NCI-H226 (cell line): ENCODE measurements at places on chromosomes 1 and 21.

DNA sequence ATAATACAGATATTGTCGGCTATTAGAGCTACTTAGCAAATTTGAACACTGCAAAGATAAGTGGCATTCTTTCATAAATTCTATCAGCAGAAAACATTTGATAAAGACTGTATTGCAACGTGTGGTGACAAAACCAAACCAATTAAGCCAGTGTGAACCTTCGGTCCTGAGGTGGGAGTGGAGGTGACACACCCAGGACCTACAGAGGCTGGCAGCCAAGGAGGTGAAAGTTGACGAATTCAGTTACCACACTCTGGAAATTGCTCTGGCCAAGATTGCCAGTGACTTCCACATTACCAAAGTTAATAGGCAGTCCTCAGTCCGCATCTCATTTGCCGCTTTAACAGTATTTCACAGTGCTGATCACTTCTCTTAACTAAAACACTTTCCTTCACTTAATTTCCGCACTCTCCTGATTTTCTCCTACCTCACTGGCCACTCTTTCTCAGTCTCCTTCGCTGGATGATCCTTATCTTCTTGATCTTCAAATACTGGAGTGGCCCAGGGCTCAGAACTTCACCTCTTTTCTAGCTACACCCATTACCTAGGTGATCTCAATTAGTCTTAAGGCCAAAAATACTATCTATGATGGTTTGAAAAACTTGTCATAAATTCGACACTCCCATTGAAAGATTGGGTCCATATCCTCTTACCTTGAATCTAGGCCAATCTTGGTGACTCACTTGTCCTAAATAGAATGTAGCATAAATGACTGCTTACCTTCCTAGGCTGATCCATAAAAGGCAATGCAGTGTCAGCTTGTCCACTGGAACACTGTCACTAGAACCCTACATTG lies 5.1 kb upstream of the CDC42BPA start:
- no peak for DNase-seq

DNA sequence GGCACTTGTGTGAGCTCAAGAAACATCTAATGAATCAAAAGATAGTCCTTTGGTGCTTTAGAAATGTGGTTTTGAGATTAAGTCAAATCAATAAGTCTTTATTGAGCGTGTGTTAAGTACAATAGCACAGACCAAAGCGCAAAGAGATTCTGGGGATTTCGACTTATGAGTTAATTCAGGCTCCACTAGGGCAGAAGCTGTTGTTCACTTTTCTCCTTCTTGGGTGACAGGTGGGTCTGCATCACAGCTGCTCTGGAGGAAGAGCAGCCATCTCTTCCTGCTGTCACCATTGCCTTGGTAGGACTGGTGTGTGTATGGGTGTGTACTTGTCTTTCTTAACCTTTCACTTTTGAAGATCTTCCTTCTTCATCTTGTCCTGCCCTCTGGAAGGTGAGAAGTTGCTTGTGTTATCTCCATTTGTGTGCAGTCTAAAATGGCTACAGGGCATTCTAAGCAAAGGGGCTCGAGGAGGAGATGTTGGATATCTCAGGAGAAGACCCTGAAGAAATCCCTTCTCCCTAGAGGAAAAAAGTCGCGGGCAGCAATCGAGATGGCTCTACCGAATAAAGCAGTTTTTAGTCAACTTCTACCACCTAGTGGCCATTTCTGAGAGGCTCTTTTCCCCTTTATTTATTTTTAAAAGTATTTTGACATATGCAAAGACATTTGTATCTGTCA lies 22.9 kb upstream of the DISC1 start:
- peak; percentile 6 for DNase-seq

DNA sequence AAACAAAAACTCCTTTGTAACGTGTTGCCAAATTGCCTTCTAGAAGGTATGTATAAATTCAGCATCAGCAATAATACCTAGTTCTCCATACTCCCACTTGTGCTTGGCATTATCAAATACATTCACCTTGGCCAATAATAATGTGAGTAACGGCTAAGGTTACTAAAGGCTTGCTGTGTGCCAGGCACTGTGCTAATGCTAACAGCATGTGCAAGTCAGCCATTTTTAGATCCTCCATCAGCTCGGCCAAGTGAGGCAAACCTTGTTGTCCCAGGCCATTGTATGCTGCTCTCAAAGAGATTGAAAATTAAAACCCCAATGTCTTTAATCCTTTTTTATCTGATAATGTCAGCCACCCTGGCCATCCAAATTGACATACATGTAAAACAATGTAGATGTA lies 48.1 kb downstream of the STYXL2 start:
- DNase-seq = no peak

GRCh38 chr1:227951624-227952373 lies 4.1 kb upstream of the WNT9A start:
- no peak for DNase-seq

- peak; percentile 14 for DNase-seq
These were observed 18.3 kb upstream of the VAMP3 start for GRCh38 chr1:7752512-7753417.

- no peak for DNase-seq
These were observed 2.8 kb upstream of the LIX1L start for GRCh38 chr1:145960468-145961108.

DNA sequence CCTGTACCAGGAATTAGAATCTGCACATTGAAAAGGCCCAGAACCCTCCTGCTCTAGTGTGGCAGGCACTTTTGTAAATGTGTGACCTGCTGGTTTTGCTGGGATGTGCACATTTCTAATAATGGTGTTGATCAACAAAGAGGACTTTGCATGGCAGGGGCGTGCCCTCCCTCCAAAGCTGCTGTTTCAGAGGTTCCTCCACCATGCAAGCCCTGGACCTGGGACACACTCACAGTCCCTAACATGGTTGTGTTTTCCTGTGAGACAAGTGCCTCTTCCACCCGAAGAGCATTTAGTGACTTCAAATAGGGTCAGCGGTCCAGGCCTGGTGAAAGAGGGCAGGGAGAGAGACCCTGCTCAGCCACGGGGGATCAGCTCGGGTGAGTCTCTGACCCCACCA lies 28.1 kb downstream of the TENT5C start:
- no peak for DNase-seq

GRCh38 chr1:169105087-169105433 lies 1.4 kb upstream of the ATP1B1 start:
- no peak for DNase-seq

DNA sequence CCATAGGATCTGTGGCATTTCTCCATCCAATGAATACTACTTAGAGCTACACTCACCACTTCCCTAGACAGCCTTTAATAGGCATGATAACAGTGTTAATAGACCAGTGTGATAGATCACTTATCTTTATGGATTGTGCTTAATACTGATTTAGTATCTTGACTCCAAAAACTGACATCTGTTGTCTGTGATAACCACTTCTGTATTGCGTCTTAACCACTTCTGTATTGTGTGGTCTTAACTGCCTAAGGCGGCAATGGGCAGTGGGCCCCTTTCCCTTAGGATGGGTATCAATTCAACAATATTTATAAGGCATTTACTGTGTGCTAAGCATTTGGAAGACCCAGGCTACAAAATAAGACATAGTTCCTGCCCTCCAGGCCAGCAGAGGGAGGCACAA lies 32.0 kb upstream of the RCAN3 start:
- no peak for DNase-seq

DNA sequence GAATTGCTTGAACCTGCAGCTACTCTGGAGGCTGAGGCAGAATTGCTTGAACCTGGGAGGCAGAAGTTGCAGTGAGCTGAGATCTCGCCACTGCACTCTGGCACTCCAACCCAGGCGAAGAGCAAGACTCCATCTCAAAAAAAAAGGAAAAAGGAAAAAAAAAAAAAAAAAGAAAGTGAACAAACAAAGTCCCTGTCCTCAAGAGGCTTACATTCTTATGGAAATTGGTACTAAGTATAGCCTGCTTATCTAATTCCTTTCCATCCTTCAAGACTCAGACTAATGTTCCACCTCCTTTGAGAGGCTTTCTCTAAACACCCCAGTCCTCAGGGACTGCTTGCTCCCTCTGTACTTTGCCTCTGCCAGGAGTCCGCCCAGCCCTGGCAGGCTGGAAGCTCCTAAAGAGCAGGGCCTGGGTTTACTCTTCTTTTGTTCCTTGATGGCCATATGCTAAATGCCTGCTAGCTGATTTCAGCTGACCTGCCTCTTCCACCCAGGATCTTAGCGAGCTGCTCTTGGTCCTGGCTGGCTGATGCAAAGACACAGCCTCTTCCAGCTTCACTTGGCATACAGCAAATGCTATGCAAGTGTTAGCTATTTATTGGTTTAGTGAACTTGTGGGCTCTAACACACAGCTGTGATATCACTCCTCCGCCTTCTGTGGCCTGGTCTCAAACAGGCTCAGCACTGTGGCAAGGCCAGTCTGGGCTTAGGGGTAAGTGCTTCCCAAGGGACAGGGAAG lies 9.8 kb downstream of the SLC9A1 start:
- no peak for DNase-seq

DNA sequence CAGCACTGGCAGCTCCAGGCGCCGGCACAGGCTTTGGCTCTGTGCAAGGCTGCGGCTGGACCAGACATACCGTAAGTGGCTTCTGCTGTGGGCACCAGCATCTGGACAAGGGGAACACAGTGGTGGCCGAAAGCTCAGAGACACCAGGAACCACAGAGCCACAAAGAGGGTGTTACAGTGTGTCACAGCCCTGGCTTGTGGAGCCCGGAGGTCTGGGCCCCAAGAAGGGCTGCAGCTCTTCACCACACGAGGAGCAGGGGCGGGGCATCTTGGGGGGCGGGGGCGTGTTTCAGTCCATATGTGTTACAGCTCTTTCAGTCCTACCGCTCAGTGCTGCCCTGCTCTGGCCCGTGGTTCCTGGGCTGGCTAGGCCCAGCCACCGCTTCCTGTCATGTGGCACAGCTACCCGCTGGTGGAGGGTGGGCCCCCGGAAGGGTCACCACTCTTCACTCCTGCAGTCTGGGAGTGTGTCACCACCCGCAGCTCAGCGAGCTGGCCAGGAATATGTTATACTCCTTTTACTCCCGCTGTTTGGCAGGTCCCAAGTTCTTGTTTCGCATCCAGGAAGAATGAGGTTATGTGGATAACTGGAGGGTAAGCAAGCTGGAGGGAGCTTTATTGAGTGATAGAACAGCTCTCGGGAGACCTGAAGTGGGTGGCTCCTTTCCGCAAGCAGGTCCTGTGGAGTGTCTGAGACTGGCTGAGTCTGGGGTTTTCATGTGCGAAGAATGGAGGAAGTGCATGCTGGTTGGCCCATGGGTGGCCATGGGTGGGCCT lies 3.3 kb upstream of the LSM10 start:
- no peak for DNase-seq

DNA sequence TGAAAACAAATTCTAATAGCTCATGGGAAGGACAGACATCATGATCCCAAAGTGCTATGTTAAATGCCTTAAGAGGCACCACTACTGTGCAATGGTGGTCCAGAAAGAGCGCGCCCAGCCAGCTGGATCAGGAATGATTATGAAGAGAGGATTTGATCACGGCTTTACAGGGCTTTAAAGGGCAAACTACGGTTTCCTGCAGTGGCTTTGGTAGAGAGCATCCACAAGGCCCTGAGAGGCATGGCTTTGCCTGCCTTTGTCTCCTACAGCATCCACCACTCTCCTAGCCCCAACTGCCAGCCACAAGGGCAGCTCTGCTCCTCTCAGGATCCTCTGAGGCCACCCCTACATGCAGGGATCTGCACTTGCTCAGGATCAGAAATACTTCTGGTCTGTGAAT lies 40.7 kb downstream of the ZNF281 start:
- no peak for DNase-seq

DNA sequence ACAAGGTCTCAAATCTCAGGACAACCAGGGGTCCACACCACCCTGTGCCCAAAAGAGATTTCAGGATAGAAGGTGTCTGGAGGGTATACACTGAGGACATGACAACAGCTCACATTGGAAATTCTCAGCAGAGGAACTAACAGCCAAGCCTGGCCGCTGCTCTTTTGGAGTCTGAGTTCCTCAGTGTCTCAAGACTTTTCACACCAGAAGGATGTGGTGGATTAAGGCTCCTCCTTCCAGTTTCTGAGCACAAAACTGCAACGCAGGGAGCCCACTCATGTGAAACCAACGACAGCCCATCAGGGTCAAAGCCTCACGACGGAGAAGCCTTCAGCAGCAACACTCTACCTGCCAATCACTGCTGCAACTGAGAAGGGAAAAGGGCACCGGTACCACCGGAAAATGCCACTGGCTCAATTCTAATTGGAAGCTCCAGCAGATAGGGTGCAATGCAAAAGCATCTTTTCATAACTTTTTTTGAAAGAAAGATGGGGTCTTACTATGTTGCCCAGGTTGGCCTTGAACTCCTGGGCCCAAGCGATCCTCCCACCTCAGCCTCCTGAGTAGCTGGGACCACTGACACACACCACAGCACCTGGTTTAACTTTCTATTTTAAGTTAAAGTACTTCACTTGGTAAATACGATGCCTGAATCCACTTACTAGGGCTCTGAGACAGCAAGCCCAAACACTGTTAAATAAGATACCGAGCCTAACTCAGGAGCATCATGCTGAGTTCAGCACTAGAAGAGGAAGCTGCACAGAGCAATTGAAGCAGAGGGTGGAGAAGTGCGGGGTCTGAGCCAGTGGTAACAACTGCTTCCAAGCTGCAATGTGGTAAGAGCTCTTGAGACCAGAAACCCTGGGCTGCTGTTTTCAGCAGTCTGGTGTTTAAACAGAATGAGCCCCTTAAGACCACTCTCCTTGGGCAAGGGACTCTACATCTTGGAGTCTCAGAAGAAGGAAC lies 7.8 kb downstream of the CAPZB start:
- no peak for DNase-seq

DNA sequence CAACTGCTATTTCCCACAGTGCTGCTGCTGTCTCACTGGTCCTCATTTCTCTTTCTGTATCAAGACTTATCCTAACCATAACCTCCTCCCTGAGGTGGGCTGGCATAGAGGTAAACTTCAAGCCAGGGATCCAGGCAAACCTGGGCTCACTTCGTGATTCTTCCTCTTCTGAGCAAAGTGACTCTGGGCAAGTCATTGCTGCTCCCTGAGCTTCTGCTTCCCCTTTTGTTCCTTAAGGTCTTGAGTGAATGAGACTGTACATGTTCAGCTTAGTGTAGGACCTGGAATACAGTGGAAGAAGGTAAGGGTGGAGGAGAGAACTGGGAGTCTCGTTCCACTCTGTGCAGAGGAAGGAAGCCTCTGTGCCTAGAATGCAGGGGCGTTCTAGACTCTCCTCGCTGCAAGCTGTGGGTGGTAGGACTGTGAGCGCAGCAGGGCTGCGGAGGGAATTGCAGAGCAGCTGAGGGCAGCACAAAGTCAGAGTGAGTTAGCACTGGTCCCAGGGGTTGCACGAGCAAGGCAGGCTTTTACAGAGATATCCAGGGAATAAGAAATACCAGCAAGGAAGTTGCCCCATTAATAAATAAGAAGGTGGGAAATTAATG lies 11.4 kb upstream of the ERI3 start:
- no peak for DNase-seq

DNA sequence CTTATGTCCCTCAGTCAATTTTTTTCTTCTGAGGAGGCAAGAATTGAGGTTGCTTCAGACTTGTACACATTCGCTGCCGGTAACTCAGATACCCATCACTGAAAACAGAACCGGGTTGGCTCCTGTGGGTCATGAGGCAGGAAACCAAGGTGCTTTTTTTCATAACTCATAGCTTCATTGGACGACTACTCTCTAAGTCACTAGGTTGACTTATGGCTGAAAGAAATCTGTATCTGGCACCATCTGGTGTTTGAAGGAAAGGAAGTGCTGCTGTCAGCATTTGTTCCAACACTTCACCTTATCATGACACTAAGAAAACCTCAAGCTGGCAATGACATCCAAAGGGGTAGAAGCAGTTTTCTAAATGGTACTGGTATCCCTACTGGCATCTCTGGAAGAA lies 82.3 kb downstream of the TBX19 start:
- DNase-seq = no peak

GRCh38 chr1:3923378-3924185 lies 23.5 kb upstream of the C1orf174 start:
- no peak for DNase-seq
